ENCODE measurements at places on chromosomes 16 and 17. TPM values are rescaled to one million over a fixed set of nuclear protein-coding genes. Genes with fewer than 3 reads are reported as not detected.

Gene DRG2
- 40.6 TPM for total RNA-seq

Gene CACNG1
- not detected for total RNA-seq

Gene TRIM72
- total RNA-seq = 0.17 TPM

Gene SHBG
- not detected for total RNA-seq

Gene TEX19
- total RNA-seq = not detected

Gene LRRC37B
- total RNA-seq = 75.2 TPM

Gene HOXB4
- total RNA-seq = 0.17 TPM

Gene GNGT2
- 2.4 TPM for total RNA-seq

Gene BICDL2
- total RNA-seq = not detected

Gene PHLPP2
- 7.7 TPM for total RNA-seq

Gene MYH13
- total RNA-seq = not detected

Gene C1QBP
- total RNA-seq = 59.9 TPM

Gene VMO1
- not detected for total RNA-seq

Gene RND2
- 0.28 TPM for total RNA-seq

Gene HSD17B1
- total RNA-seq = 0.81 TPM

Gene CHST4
- not detected for total RNA-seq

Gene TBC1D3
- total RNA-seq = not detected

Gene ARHGAP44
- not detected for total RNA-seq

Gene ATP1B2
- total RNA-seq = 0.17 TPM

Gene MMP2
- total RNA-seq = not detected

Gene KRT12
- total RNA-seq = not detected

Gene ATP6V0C
- total RNA-seq = 234 TPM

Gene TBC1D3H
- total RNA-seq = not detected

Gene FBXO39
- 0.71 TPM for total RNA-seq

Gene HIC1
- total RNA-seq = 3.0 TPM

Gene CCL16
- total RNA-seq = not detected

Gene ZPBP2
- total RNA-seq = not detected

All from CD4-positive, alpha-beta T cell (primary cell).